Naive thymus-derived CD4-positive, alpha-beta T cell (primary cell): ENCODE measurements at places on chromosomes 12 and 14. TPM values are rescaled to one million over a fixed set of nuclear protein-coding genes. Genes with fewer than 3 reads are reported as not detected.

The CMKLR1 gene
- total RNA-seq = 2.0 TPM

The TMEM132C gene
- not detected for total RNA-seq

GRCh38 chr12:70094467-70094866 lies 148.8 kb upstream of the CNOT2 start:
- H3K4me3 ChIP-seq = no peak overlapping the region
- no peaks in the 10 kb centered on the region for H3K27me3 ChIP-seq
- H3K27ac ChIP-seq = no peak overlapping the region
- H3K4me1 ChIP-seq = no peaks in the 10 kb centered on the region
- no peaks in the 10 kb centered on the region for H3K36me3 ChIP-seq

- no peak overlapping the region for H3K4me3 ChIP-seq
- H3K27ac ChIP-seq = no peak overlapping the region
- no peak for DNase-seq
- H3K4me1 ChIP-seq = no peaks in the 10 kb centered on the region
- no peaks in the 10 kb centered on the region for H3K36me3 ChIP-seq
These were observed 24.5 kb downstream of the PHETA1 start for GRCh38 chr12:111344254-111344875.

GRCh38 chr14:100955201-100955600 lies 51.7 kb upstream of the RTL1 start:
- no peaks in the 10 kb centered on the region for H3K4me1 ChIP-seq
- no peak for DNase-seq
- H3K4me3 ChIP-seq = no peak overlapping the region
- H3K27me3 ChIP-seq = no peaks in the 10 kb centered on the region
- no peak overlapping the region for H3K27ac ChIP-seq

DNA sequence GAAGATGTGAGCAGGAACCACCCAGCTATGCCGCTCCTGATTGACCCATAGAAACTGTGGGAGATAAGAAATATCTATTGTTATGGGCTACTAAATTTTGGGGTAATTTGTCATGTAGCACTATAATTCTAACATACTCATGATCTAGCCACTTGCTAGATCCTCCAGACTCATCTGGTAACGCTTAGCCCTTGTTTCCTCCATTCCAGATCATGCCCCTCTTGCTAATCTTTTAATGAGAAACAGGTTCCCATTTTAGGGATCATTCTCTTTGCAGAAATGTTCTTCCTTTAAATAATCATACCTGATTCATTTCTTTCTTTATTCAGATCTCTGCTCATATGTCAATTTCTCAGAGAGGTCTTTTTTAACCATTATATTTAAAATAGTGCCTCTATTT lies 3.8 kb upstream of the ARHGDIB start:
- peaks cover 5% of the 10 kb centered on the region for H3K36me3 ChIP-seq
- H3K4me3 ChIP-seq = no peak overlapping the region
- H3K27me3 ChIP-seq = no peaks in the 10 kb centered on the region
- H3K4me1 ChIP-seq = peaks cover 26% of the 10 kb centered on the region
- DNase-seq = no peak

DNA sequence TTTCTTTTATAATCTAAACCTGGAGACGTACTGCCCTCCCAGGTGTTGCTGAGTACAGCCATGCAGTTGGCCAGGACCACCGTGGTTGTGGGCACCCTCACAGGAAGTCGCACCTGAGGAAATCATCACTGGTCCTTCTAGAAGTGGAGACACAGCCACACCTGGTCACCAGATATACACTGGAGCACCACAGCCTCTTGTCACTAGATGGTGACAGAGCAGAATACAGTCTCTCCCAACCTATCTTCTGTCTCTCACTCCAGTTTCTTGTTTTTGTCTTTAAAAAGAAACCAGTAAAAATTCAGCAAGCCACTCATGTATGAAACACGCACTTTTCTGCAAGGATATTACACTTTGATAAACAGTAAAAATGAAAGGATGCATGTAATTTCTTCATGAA lies 43.1 kb upstream of the GPHB5 start:
- H3K27me3 ChIP-seq = no peaks in the 10 kb centered on the region
- H3K4me3 ChIP-seq = no peak overlapping the region
- H3K4me1 ChIP-seq = no peaks in the 10 kb centered on the region
- no peak for DNase-seq
- H3K27ac ChIP-seq = no peak overlapping the region

DNA sequence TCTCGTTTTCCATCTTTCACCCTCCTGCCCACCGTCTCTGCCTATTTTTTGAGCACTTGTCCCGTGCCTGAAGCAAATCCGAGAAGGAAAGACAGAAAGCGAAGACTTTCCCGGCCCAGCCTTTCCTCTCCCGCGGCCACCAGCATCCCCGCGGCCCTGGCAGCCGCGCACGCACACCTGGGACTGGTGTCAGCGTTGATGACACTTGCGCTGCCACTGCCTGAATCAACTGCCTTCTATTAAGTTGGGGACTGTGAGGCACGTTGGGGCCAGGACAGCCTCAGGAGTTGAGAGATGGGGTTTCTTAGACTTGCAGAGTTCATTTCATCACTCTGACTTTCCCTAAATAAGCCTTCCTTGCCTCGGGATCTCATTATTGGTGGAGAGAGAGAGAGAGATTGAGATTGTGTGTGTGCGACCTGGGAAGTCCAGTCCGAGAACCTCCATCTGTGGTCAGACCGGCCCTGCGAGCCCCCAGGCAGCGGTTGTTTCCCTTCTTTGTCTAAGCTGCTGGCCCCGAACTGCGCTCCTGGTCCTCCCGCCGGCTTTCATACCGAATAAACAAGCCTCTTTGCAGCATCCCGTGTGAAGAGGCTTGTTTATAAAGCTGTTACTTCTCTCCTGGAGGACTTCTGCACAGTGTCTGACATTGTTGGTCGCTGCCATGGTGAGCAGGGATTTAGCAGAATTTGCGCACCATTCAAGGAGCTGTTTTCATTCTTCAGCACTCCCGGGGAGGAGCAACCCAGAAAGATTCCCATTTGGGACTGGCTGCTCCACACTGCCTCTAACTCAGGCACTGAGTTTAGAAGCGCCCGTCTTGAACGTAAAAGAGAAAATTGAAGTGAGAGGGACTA lies 1.5 kb downstream of the PDZRN4 start:
- no peak overlapping the region for H3K4me3 ChIP-seq
- no peak for DNase-seq
- no peaks in the 10 kb centered on the region for H3K4me1 ChIP-seq
- no peak overlapping the region for H3K27ac ChIP-seq
- no peaks in the 10 kb centered on the region for H3K36me3 ChIP-seq
- H3K27me3 ChIP-seq = peaks cover 4% of the 10 kb centered on the region

DNA sequence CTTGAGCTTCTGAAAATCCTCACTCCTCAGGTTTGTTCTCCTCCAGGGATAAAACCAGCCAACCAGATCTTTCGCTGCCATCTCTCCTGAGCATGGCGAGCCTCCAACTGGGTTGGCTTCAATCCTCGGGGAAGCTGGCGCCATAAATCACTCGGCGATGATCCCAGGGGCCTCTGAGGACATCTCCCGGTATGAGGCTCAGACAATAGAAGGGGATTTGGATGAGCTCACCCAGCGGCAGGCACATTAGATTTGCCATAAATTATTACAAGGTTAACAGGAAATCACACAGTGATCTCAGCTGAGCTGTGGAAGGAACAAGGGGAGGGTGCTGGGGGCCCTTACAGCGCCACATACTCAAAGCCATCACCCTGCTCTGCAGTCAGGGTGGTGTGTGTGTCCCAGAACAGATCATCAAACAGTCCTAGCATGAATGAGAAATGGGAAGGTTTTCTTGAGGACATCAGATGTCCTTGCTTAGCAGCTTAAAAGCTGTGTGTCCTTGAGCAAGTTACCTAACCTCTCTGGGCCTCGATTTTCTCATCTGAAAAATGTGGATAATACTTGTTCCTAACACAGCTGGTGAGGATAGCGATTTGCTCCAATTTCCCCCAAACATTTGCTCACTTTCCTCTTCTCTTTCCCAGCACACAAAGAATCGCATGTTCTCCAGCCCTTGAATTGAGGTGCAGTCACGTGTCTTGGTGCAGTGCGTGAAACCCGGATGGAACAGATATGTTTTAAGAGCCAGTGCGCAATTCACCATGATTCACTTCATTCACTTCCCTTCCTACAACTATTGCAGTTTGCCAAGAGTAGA lies 142.8 kb downstream of the SCARB1 start:
- no peak for DNase-seq
- no peaks in the 10 kb centered on the region for H3K4me1 ChIP-seq
- H3K4me3 ChIP-seq = no peak overlapping the region
- no peak overlapping the region for H3K27ac ChIP-seq
- H3K27me3 ChIP-seq = no peaks in the 10 kb centered on the region
- no peaks in the 10 kb centered on the region for H3K36me3 ChIP-seq

DNA sequence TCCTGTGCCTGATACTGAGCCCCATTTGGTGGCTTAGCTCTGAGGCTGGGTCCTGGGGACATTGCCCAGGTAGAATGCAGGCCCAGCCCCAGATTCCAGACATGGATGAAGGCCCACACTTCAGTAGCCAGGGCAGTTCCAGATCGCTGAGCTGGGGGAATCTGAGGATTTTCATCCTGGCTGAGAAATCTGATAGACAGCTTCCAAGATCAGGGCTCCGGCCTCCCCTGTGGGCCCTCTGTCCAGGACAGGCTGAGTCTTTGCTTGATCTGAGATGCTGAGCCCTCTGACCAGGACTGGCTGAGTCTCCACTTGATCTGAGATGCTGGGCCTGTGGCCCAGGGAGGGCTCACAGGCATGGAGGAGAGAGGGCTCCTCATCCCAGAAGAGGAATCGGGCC lies 3.3 kb upstream of the RASAL1 start:
- no peak overlapping the region for H3K27ac ChIP-seq
- H3K4me1 ChIP-seq = no peaks in the 10 kb centered on the region
- no peaks in the 10 kb centered on the region for H3K27me3 ChIP-seq
- no peak overlapping the region for H3K4me3 ChIP-seq
- no peaks in the 10 kb centered on the region for H3K36me3 ChIP-seq

GRCh38 chr12:71014180-71014785 lies 93.7 kb upstream of the PTPRR start:
- H3K4me3 ChIP-seq = no peak overlapping the region
- no peaks in the 10 kb centered on the region for H3K36me3 ChIP-seq
- H3K27ac ChIP-seq = no peak overlapping the region

- H3K4me3 ChIP-seq = peak overlapping the region; percentile 2
- no peaks in the 10 kb centered on the region for H3K27me3 ChIP-seq
- peak overlapping the region; percentile 57 for H3K27ac ChIP-seq
- peaks cover 65% of the 10 kb centered on the region for H3K4me1 ChIP-seq
- peaks cover 54% of the 10 kb centered on the region for H3K36me3 ChIP-seq
These were observed 17.1 kb downstream of the TESPA1 start for GRCh38 chr12:54967461-54967860.

DNA sequence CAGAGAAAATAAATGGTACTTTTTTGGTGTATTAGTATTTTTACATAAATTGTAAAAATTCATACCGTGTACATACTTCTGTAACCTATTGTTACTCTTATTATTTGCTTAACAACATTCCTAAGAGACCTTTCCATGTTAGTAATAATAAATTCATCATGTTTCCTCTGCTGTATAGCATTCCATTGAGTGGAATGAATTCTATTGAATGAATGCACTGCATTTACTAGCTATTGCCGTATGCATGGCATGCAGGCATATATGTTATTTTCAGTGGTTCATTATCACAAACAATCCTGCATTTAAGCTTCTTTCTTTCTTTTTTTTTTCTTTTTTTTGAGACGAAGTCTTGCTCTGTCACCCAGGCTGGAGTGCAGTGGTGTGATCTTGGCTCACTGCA lies 137.6 kb upstream of the TBX3 start:
- no peak overlapping the region for H3K27ac ChIP-seq
- H3K4me1 ChIP-seq = no peaks in the 10 kb centered on the region
- no peak overlapping the region for H3K4me3 ChIP-seq
- no peak for DNase-seq
- no peaks in the 10 kb centered on the region for H3K36me3 ChIP-seq
